ENCODE measurements at places on chromosomes 1 and 21.

GRCh38 chr1:35886577-35887431, 3.8 kb downstream of the AGO1 start:
- no peak for DNase-seq

- DNase-seq = no peak
Observed at GRCh38 chr1:166852918-166853317, 13.6 kb downstream of the POGK start.

- DNase-seq = no peak
Observed at GRCh38 chr21:32138658-32139057, 140.2 kb downstream of the MIS18A start.

- no peak for DNase-seq
Observed at GRCh38 chr1:211639475-211640300, 35.7 kb downstream of the NEK2 start.
